ENCODE measurements at places on chromosomes 11 and 22. TPM values are rescaled to one million over a fixed set of nuclear protein-coding genes. Genes with fewer than 3 reads are reported as not detected.

Gene CCDC116
- 0.16 TPM for total RNA-seq

Gene SOX6
- 5.0 TPM for total RNA-seq

Gene TTLL12
- 29.8 TPM for total RNA-seq

Gene ALX4
- total RNA-seq: not detected

Gene TSPAN32
- total RNA-seq: not detected

Gene PLEKHA7
- total RNA-seq: not detected

Gene SCUBE1
- total RNA-seq: not detected

Gene NOX4
- 0.97 TPM for total RNA-seq

Gene OR8K5
- total RNA-seq: not detected

Gene HOATZ
- not detected for total RNA-seq

Gene ESAM
- 2.2 TPM for total RNA-seq
